ENCODE measurements at places on chromosomes 13 and 19. TPM values are rescaled to one million over a fixed set of nuclear protein-coding genes. Genes with fewer than 3 reads are reported as not detected.

DNA sequence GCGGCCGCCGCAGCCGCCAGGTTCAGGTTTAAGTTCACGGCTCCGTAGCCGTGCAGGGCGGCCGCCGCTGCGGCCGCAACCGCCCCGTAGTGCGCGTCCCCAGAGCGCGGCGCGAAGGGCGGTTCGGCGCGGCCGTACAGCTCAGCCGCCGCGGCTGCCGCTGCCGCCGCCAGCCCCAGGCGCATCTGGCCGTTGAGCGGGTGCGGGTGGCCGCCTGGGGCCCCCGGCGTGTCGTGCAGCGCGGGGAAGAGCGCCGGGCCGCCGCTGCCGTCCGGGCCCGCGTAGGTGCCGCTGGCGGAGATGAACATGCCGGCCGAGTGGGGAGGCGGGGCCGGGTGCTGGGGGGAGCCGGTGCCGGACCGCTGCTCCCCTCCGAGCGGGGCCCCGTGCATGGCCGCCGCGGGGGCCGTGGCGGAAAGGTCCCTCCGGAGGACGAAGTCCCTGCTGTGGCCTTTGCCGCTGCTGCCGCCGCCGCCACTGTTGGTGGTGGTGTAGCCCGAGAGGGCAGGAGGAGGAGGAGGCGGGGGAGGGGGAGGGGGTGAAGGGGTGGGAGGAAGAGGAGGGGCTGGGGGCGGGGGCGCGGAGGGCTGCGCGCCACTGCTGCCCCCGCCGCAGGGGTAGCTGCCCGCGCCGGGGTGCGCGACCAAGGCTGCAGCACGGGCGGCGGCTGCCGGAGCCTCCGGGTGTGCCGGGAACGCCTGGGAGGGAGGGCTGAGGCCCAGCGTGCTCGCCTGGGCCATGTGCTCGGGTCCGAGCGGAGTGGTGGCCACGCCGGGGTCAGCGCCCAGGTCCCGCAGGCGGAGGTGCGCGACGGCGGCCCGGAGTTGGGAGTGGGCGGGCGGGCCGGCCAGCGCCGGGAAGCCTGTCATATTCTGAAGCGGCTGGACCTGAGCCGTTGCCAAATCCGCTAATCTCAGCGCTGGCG lies 654 bp downstream of the ZIC5 start:
- no peak for DNase-seq

DNA sequence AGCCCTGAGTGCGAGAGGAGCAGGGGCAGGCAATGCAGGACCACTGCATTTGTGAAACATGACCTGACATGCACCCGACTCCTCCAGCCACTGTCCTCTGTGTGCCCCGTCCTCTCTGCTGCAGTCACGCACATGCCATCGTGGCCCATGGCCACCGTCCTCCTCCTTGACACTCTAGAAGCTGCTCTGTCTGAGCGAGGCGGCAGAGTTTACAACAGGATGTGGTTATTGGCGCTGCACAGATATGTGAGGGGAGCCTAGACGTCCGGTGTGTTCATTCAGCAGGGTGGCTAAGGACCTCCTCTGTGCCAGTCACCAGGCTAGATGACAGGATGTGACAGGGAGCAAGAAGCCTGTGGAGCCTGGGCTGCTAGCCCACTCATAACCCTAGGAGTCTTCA lies 277.8 kb downstream of the FOXO1 start:
- DNase-seq, result no peak

GRCh38 chr13:55361141-55361540 lies 1779.6 kb upstream of the PRR20A start:
- DNase-seq, result no peak

DNA sequence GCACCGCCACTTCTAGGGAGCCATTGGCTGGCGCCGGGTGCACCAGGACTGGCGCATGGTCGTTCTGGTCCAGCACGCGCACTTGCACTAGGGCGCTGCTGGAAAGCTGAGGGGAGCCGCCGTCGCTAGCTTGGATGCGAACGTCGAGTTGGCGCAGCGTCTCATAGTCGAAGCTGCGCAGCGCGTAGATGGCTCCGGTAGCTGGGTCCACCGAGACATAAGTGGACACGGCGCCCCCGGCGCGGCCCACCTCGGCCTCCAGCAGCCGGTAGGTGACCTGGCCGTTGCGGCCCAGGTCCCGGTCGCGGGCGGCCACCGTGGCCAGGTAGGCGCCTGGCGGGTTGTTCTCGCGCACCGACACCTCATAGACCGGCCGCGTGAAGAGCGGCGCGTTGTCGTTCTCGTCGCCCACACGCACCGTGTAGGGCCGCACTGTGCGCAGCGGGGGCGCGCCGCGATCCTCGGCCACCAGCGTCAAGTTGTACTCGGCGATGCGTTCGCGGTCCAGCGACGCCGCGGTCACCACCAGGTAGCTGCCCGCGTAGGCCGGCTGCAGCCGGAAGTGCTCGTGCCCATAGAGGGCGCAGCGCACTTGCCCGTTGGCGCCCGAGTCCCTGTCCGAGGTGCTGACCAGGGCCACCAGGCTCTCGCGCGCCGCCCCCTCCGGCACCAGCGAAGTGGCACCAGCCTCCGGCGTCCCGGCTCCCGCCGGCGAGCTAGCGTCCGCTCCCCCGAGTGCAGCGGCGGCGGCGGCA lies 1.7 kb downstream of the PCDH8 start:
- peak; percentile 62 for DNase-seq

- no peak for DNase-seq
Observed at GRCh38 chr19:28456252-28456651, 756.7 kb downstream of the UQCRFS1 start.

- DNase-seq, result peak; percentile 76
Observed at GRCh38 chr19:38792250-38793111, 3.5 kb downstream of the LGALS7B start.

DNA sequence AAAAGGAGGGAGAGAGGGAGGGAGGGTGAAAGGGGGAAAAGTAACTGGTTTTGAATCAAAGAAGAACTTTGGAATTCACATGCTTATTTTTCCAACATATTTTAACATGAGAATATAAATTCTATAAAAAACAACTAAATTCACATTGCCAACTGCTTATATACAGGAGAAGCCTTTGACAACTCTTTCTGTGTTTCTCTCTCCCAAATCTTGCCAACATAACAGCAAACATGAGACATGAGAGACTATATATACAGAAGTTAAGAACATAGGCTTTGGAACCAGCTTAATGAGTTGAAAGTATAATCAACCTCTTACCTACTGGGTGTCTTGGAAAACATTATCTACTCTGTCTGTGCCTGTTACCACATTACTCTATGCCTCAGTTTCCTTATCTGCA lies 493.3 kb downstream of the RFC3 start:
- no peak for DNase-seq

DNA sequence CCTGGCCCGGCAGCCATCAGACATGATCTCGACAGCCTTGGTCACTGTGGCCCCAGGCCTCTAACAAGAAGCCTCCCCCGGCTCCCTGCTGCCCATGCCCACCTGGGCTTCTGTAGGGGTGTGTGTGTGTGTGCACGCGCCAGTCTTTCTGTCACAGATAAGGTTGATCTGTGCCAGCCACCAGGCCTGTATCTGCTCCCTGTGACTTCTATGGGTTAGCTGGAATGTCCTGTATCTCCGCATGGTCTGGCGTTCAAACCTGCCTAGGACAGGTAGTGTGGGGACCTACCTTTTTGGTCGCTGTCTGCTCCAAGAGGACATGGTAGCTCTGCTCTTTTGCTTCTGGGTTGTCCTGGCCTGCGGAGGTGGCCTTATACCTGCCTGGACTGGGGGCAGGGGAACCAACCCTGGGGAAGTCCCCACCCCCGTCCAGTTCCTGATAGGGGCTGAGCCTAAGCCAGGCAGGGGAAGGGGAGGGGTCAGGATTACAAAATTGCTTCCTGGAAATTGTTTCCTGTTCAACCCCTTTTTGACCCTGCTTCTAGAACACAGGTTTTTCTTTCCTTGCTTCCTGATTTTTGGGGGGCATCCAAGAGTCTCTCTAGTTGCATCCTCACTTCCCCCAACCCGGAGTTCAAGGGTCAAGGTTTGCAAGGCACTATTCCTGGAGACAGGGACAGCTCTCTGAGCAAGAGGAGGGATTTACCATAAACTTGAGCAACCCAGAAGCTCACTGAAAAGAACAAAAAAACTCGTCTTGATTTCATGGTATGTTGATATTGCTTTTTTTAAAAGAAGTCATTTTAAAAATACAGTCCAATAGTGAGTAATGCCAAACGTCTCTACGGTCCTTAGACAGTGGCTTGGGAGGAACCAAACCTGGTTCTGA lies at the start of gene LRG1:
LRG1 (minus strand) TSS at position 344 of the 889 bp plus-strand sequence; CDS start at position 321, 23 bp downstream.
- peak; percentile 88 for DNase-seq

- no peak for DNase-seq
Observed at GRCh38 chr13:113948034-113948742, 25.7 kb downstream of the C13orf46 start.

GRCh38 chr19:46839752-46840497 lies 10.7 kb downstream of the AP2S1 start:
- no peak for DNase-seq

- no peak for DNase-seq
Observed at GRCh38 chr13:30409886-30410704, 12.2 kb upstream of the UBE2L5 start.

DNA sequence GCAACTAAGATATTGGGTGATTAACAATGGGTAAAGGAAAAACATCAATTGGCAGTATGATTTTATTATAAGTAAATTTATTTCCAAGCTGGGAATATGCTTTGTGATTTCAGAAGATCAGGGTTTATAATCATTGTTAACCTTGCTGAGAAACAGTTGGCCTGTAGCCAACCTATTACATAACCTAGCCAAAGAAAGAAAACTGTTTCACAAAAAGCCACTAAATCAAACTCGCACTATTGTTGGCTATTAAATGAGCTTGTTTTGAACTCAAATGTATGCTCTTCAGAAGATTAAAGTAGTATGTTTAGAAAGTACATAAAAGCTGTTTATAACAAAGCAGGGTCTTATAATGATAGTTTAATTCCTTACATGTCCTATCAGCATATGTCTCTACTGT lies 151.7 kb downstream of the LHFPL6 start:
- DNase-seq, result no peak

DNA sequence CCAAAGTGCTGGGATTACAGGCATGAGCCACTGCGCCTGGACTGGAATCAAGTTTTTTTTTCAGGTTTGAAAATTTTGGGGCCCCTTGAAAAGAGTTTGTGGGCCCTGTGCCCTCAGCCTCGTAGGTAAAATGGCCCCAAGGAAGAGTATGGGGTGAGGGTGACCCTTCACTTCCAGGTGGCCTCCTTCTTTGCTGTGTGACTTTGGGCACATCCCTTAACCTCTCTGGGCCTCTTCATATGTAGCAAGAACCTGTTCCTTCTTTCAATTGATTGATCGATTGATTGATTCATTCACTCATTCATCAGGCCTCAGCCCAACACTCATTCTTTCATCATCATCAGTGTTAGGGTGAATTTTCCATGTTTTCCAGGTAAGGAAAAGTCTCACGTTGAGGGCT lies 3.4 kb upstream of the TMEM221 start:
- no peak for DNase-seq

GRCh38 chr19:10885201-10886169 lies 14.1 kb downstream of the CARM1 start:
- DNase-seq, result no peak

DNA sequence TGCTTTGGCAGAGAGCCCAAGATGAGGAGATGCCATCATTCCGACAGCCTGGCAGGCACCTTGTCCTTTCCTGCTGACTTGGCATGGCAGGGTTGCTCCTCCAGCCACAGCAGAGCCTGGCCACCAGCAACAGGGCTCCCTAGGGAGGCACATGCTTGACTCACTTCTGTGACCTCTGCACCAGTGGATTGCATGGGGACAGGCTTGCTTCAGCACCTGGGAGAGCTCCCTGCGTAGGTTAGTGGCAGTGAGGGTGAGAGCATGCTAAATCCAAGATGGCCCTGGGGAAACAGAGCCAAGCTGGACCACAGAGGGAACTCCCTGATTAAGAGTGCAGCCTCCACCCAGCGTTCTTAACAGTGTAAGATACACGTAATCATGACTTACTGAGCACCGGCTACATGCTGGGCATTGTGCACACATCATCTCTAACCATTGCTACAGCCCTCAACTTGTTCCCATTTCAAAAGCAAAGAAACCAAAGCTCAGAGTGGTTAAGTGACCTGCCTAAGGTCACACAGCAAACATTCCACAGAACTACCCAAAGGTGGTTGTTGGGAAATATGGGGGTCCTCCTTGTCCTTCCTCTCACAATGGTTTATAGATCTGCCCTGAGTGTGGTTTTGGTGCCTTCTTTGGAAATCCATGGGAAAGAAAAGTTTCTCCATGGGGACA lies 116.6 kb upstream of the UQCRFS1 start:
- no peak for DNase-seq

GRCh38 chr19:39325778-39326665 lies 5.4 kb upstream of the LRFN1 start:
- DNase-seq, result no peak

GRCh38 chr13:73880365-73880764 lies 253.8 kb downstream of the KLF12 start:
- DNase-seq, result no peak

DNA sequence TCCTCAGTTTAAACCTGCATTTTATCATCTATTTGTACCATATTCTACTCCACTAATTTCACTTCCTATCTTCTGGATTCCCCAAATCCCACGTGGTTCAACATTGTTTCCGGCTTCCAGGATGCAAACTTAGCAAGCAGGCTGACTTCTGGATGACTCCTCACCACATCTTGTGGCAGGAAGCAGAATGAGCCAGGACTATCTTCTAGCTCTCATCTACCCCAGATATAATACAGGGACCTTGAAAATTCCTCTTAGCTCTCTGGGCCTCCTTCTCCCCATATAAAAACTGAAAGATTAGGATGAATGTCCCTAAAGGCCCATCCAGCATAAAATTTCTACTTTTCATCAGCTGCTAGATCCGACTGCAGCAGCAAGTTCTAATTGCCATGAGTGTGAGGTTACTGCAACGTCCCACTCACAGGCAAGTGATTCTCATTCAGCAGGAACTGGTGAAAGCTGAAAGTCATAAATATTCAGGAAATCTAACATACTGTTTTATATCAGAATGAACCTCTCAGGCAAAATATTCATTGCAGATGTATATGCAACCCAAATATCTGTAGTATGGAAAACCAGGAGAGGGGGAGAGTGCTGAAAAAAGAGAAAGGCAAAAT lies 93.4 kb downstream of the KCTD12 start:
- no peak for DNase-seq

GRCh38 chr13:34322014-34322742 lies 504.2 kb downstream of the RFC3 start:
- DNase-seq, result no peak

DNA sequence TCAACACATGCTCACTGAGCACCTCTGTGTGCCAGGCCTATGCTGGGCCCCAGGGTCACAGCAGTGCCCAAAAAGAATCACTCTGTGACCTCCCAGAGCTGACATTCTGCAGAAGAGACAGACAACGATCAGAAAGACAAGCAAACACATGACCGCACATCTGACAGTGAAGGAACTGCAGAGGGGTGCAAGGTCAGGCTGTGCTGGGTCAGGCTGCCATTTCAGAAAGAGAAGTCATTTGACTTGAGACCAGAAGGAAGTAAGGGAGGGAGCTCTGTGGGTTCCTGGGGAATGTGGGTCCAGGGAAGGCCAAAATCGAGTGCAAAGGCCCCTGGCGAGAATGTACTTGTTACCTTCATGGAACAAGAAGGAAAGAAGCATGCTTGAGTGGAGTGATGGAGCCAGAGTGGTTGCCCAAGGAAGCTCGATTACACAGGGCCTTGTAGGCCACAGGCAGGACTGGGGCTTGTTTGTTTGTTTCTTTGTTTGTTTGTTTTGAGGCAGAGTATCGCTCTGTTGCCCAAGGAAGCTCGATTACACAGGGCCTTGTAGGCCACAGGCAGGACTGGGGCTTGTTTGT lies 11.4 kb upstream of the CD22 start:
- no peak for DNase-seq

TINCR gene
- 3.9 TPM for total RNA-seq

NLRP11 gene
- total RNA-seq, result not detected

PCDH20 gene
- 5.7 TPM for total RNA-seq

C19orf67 gene
- not detected for total RNA-seq

Data from lower lobe of right lung (tissue), 2 donors.